ENCODE measurements at places on chromosomes 4 and X.

DNA sequence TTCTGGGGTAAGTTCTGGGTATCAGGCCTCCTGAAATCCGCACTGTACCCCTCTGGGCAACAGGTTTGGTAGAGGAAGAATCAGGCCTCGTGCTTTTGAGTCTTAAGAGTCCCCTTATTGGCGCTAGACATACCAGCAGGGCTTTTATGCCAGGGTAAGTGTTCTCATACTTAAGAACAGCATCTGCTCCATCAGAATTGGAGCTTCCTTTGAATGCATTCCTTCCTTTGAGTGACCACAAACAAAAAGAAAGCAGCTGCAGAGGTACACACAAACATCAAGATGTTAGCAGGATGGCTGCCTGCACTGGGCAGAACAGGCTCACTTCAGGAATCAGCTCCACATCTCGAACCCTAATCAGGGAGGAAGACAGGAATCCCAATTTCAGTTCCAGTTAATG is 156.8 kb downstream of the MGST2 start:
- DNase-seq = no peak

DNA sequence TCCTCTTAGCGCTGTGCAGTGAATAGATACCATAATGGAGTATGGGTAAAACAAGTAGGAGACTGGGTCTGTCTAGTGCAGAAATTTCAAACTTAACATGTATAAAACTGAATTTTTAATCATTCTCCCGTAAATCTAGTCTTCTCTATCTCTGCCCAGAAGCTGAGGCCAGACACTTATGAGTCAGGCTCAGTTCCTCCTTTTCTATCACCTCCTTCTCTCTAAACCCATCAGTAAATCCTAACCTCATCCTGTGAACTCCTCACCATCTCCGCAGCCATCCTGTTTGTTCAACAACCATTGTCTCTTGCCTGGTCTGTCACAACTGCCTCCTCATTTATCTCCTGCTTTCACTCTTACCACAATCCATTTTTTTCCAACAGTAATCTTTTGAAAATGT is 19.8 kb upstream of the SGMS2 start:
- no peak for DNase-seq

GRCh38 chrX:100376576-100376975 is 33.5 kb downstream of the PCDH19 start:
- DNase-seq = no peak

DNA sequence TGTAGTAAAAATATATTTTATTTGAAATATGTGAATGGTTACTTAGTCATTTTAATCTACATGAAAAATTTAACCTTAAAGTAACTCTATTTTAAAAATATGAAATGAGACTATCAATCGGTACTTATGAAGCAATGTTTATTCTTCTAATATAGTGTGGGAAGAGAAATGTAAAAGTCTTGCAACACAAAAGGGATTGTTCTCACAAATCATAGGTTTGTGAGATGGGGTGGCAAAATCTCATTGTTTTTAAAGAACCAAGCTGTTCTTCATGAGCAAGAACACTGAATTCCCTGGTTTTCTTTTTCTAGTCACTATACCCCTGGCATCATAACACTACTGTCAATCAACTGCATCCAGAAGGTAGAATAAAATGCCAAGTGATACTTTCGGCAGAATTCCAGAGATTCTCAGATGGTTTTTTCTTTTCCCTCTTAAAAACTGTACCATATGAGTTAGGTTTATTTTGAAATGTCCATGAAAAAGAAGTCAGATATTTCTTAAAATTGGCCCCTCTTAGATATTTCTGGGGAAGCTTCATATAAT is 52.2 kb downstream of the SNCA start:
- no peak for DNase-seq

DNA sequence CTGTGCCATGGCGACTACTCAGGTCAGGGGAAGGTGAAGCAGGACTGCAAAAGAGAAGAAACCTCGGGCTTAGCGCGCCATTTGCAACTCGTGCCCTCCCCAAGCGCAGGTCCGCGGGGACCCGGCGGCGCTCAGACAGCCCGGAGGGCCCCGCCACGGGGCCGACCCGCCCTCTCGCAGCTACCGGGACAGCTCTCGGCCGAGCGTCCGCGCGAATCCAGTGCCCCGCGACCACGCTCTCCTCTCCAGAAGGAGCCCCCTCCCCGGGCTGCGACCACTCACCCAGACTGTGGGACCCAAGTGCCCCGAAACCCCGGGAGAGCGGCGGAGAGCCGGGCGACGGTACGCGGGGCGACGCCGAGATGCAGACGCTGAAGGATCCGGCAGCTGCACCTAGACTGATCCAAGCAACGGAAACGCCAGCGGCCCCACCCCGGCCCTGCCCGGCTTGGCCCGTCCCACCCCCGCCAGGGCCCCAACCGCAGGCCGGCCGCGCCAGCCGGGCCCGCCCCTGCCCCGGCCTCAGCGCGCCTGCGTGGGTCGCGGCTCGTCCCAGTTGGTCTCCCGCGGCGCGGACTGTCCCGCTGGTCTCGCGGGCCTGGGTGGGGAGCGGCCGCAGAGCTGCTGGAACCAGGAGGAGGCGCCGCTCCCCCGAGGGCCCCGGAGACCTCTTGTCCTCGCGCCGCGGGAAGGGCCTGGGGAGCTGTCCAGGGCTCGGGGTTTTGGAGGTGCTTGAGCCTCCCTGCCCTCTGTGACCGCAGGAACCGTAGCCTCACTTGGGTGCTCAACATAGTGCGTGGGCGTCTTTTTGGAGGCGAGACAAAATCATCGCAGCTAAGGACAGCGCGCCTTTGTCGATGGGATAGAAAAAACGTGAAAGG is at the start of gene ANXA5:
ANXA5 (minus strand) TSS at position 400 of the 881 bp plus-strand sequence; CDS start at position 9, 391 bp downstream.
- DNase-seq = peak; percentile 34
